ENCODE measurements at places on chromosomes 4 and X.

GRCh38 chr4:57274082-57274481, 163.9 kb upstream of the IGFBP7 start:
- no peak for DNase-seq

DNA sequence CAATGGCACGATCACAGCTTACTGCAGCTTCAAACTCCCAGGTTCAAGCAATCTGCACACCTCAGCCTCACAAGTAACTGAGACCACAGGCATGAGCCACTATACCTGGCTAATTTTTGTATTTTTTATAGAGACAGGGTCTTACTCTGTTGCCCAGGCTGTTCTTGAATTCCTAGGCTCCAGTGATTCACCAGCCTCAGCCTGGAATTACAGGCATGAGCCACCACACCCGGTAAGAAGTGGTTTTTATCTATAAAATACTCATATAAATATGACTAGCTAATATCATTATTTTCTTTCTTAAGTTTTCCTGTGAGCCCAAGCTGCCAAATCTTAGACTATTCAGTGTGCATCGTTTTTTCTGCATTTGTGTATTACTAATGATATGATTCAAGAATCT, 4.4 kb downstream of the SCFD2 start:
- no peak for DNase-seq

DNA sequence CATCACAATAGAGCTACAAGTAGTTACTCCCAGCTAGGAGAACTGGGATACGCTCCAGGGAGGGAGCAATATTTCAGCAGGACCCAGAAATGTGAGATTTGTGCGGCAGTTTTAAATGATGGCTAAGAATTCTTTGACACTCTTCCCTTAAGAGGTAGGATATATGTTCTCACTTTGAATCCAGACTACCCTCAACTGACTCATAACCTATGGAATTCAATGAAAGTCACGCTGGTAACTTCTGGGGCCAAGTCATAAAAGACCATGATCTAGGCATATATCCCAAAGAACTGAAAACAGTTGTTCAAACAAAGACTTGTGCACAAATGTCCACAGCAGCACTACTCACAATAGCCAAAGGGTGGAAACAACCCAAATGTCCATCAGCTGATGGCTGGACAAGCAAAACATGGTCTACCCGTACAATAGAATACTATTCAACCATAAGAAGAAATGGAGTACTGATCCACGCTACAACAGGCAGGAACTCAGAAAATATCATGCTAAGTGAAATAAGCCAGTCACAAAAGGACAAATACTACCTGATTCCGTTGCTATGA, 10.5 kb downstream of the CD99L2 start:
- DNase-seq: no peak

DNA sequence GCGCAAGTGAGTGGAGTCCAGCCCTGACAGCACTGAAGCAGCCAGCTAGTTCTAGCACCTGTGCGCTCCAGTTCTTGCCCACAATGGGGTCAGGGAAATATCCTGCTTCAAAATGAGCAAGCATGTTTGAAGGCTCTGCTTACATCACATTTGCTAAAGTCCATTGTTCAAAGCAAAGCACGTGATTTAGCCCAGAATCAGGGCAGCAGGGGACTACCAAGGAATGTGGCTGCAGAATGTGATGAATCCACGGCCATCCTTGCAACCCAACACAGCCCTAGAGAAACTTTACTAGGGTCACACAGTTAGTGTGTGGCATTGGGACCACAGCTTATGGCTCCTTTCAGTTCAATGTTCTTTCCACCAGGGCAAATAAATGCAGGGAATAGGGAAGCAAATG, 47.3 kb upstream of the SMIM31 start:
- no peak for DNase-seq

GRCh38 chr4:16772366-16772850, 126.0 kb downstream of the LDB2 start:
- DNase-seq: no peak

DNA sequence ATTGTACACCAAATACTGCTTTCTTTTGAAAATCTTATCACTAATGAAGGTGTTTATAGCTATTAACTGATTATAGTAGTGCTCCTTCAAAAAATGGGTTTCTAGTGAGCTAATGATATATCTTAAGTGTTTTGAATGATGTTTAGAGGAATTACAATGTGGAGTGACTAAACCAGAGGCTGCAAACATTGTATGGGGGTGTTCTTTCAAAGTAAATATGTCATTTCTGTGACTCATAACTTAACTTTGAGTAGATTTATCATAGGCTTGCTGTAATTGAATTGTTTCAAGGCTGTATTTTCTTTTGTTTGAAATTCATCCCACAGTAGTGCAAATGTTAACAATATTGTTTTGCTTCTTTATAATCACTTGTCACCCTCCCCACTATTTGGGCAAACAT, 141.6 kb downstream of the IL1RAPL2 start:
- DNase-seq: no peak

DNA sequence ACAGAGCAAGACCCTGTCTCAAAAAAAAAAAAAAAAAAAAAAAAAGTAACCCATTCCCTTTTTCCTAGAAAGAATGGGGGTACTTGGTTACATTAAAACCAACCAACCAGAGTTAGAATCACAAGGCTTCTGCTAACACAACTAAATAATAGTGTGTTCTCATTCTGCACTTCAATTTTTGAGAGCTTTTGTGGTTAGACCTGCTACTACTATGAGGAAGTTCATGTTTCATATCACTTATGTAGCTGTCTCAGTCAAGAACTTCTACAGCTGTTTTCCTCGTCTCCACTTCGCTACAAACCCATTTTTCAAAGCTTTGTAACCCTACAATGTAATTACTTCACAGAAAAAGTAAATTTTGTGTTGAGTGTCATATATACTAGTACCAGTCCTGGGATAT, 58.3 kb downstream of the PDHA2 start:
- no peak for DNase-seq

- no peak for DNase-seq
Observed at GRCh38 chr4:90181644-90182043, 54.5 kb downstream of the CCSER1 start.
